SK-N-MC (cell line): ENCODE measurements at places on chromosomes 16 and 17.

- no peak for DNase-seq
These were observed 6.0 kb upstream of the TLCD3A start for GRCh38 chr17:726271-726919.

DNA sequence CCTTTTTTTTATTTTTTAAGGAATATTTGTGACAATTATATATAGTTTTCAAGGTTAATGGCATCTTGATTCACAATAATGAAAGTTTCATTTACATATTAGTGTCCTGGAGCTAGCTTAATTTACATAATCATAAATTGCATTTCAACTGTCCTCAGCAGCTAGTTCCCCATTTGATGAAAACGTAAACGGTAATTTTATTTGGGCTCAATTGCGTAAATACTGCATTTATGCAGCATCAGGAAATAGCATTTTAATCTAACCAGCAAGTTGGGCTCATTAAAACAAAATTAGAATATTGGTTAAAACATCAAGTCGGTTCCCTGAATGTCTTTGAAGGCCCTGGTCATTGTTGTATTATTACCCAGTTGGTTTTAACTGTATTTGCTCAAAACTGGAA is 136.8 kb upstream of the CDH5 start:
- no peak for DNase-seq

GRCh38 chr17:41660221-41660711 is 28.4 kb upstream of the EIF1 start:
- DNase-seq, result no peak

- DNase-seq, result no peak
These were observed 174.4 kb upstream of the IRX6 start for GRCh38 chr16:55149622-55150021.

- no peak for DNase-seq
These were observed 3.3 kb upstream of the CES1 start for GRCh38 chr16:55836158-55836611.

DNA sequence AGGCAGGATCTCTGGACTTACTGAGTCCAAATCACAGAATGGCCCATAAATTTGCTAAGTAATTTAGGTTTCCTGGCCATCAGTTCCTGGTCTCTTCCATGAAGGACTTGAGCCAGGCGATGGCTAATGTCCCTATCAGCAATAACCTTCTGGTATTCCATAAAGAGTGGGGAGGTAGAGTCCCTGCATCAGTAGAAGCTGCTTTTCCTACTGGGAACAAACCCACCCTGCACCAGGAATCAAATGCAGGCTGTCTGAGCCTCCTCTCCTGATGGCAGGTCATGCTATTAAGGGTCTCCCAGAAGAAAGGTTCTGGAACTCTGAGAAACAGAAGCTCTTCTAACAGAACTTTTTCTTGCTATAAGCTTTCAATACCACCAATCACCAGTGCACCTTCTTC is 1.5 kb upstream of the HPR start:
- DNase-seq, result no peak

DNA sequence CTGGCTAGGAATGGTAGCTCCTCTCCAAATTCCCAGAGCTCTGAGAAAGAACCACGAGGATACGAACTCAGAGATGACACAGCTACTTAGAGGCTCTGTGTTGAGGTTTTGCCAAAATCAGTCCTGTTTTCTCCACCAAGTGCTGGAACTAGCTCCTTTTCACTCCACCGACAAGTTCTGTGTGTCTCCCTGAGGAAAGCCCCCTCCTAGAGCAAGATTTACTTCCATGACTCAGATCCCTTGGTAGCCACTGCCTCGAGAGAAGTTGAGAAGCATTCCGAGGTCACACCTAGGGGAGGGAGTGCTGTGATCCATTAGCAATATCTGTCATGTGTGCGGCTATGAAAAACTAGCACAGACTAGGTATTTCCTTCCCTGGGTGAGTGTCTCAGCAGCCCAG is 30.6 kb downstream of the IL21R start:
- no peak for DNase-seq

- no peak for DNase-seq
These were observed 4.0 kb upstream of the RPL38 start for GRCh38 chr17:74199306-74200092.

DNA sequence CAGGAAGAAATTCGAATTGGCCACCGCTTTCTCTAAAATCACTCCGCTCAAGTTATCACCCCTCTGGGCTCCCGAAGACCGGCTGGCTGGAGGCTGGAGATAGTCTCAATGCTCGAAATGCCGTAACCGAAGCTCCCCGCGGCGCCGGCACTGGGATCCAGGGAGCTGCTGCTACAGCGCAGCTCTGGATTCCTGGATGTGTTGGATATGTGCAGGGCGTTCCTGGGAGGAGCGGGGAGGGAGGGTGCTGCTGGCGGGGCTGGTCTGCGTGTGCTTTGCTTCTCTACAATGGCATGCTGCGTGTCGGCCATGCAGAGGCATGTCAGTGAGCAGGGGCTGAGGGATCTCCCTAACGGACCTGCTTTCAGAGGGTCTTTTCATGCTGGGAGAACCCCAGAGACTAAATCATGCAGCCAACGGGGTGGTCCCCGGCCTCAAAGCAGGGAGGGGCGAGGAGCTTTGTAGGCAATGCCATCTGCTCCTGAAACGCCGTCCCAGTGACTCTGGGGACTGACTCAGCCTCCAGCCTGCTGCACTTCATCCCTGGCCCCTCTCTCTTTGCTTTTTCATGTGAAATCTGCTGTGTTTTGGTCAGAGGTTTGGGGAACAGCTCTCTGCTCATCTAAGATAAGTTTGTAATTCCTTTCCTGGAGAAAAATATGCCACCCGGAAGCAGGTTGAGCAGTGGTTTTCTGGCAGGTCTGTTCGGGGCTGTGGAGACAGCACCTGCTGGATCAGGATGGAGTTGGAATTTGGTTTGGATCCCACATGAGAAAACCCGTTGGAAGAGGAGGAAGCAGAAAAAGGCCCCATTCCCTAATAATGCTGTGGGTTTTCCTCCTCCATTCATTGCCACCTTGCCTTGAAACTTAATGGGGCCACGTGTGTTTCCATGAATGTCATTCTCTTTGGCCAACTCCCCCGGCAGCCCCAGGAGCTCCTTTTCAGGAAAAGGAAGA is 311.4 kb downstream of the SEC14L1 start:
- no peak for DNase-seq

- DNase-seq, result no peak
These were observed 19.8 kb downstream of the TMEM94 start for GRCh38 chr17:75476271-75476671.

DNA sequence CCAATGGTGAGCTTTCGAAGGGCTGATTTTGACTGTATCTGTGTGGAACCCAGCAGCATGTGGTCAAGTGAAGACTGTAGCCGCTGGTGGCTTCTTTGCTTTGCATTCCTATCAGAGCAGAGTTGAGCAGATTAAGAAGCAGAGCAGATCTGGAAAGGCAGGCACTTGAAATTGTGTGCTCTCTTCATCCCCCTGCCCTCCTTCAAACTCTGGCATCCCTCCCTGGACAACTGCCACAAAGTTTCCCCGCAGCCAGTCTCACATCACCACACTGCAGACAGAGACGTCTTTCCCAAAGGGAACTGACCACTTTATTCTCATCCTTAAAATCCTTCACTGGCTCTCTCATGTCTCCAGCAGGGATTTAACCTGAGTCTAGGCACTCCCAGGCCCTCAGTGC is 237.1 kb upstream of the DYNLRB2 start:
- DNase-seq, result no peak

DNA sequence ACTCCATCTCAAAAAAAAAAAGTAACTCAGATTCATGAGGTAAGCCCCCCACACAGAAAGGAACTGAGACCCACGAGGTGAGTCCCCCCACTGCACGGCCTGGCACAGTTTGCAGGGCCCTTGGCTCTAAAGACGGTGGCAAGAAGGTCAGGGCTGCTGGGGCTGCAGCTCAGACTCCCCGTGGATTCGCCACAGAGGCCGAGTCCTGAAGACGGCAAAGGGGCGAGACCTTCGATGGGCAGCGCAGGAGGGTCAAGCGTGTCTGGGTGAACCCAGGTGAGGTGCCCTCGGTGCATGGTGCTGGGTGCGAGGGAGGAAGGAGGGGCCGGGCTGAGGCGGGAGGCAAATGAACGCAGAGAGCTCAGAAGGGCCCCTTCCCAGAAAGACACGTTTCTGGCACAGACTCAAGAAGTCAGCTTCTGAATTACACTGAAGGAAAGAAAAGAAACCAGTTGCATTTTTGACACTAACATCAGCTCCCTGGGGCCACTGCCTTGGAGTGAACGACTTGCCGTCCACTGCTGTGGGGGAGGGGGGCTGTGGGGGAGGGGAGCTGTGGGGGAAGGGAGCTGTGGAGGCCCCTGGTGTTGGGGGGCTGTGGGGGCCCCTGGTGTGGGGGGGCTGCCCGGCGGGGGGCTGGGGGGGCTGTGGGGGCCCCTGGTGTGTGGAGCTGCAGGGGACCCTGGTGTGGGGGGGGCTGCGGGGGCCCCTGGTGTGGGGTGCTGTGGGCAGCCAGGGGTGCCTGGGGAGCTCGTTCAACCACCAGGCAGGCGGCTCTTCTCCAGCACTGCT is 69.8 kb upstream of the METRNL start:
- DNase-seq, result no peak

DNA sequence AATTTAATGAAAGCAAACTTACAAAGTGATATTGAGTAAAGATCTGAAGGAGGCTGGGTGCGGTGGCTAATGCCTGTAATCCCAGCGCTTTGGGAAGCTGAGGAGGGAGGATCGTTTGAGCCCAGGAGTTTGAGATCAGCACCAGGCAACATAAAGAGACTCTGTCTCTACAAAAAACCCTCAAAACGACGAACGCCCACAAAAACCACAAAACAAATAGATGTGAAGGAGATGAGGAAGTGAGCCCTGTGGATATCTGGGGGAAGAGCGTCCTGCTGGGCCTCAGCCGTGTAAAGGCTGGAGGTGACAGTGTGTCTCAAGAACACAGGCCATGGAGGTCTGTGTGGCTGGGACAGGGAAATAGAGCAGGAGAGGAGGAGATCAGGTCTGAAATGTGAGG is 68.8 kb downstream of the ITFG1 start:
- no peak for DNase-seq

DNA sequence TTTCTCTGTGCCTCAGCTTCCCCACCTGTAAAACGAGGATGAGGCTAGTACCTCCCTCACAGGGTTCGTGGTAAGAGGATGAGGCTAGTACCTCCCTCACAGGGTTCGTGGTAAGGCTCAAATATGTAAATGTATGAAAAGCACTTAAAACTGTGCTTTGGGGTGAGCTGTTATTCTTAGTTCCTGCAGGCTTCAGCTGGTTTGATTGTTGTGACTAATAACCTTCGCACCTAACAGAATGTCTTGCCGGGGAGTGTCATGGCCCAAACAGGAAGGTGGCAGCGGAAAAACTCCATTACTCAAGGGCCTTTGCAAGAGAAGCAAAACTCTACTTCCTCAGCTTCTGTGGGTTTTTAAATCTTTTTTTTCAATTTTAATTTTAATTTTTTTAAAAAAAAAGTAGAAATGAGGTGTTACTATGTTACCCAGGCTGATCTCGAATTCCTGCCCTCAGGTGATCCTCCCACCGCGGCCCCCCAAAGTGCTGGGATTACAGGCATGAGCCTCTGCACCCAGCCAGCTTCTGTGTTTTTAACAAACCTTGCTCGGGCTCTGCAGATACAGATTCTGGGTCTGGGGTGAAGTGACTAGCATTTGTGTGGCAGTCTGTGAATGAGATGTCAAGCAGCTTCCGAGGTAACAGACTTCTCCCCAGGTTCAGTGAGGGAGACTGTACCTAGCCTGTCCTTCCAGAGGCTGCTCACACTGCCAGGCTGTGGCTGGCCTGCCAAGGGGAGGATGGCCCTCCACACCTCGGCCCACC is 103.0 kb downstream of the RAB11FIP4 start:
- DNase-seq, result no peak

DNA sequence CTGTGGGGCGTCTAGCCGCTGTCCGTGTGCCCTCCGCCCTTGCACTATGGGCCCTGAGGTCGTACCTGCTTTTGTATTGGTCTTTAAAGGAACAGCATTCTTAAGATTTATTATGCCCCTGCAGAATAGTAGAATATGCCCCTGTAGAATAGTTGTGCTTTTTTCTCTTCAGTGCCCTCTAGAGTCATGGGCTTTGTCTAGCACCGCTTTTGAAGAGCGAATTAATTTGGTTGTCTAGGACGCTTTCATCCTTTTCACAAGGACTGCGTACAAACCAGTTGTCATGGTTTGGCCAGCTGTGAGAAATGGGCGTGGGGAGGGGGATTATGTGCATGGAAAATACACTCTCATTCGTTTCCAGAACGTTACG is 621 bp downstream of the CEP95 start:
- DNase-seq, result peak; percentile 52

GRCh38 chr17:12421646-12422306 is 243.9 kb upstream of the MYOCD start:
- no peak for DNase-seq

DNA sequence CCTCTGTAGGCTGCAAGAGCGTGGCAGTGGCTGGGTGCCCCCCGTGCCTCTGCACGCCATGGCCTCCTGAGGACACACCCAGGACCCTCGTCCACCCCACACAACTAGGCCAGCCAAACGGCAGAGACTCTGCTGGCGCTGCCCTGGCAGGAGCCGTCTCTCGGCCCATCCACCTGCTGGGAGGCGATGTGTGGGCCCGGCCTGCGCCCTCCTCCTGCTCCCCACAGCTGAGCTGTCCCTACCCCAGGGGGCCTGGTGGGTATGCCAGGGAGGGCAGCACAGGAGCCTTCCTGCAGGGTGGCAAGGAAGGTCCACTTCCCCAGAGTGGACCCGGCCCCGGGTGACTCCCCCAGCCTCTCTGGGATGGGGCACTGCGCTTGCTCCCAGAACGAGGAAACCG is 7.0 kb downstream of the RNF166 start:
- no peak for DNase-seq

DNA sequence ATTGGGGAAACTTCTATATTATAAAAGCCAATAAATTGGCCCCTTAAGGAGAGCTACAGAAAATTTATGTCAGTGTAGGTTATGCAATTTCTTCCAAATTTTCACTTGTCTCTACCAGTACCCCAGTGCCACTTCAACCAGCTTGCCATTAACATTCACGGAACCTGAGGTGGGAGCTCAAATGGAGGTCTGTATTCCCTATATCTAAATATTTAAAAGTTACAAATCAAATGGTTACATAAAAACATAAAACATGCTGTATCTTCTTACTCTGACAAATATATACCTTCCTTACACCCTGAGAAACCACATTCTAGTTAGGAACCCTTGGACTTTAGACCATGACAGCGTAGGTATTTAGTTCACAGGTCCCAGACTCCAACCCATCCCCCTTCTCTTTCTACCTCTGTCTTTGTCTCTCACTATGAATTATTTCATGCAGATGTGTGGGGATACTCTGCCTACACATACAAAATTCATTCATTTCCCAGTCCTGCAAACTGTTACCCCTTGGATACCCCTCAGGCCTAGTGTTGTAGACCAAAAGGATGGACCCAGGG is 127.8 kb upstream of the PMFBP1 start:
- DNase-seq, result no peak
